NCI-H1092 (cell line): ENCODE measurements at places on chromosomes 16 and 17.

GRCh38 chr16:59527206-59527997, 793.3 kb upstream of the GOT2 start:
- no peak for DNase-seq

DNA sequence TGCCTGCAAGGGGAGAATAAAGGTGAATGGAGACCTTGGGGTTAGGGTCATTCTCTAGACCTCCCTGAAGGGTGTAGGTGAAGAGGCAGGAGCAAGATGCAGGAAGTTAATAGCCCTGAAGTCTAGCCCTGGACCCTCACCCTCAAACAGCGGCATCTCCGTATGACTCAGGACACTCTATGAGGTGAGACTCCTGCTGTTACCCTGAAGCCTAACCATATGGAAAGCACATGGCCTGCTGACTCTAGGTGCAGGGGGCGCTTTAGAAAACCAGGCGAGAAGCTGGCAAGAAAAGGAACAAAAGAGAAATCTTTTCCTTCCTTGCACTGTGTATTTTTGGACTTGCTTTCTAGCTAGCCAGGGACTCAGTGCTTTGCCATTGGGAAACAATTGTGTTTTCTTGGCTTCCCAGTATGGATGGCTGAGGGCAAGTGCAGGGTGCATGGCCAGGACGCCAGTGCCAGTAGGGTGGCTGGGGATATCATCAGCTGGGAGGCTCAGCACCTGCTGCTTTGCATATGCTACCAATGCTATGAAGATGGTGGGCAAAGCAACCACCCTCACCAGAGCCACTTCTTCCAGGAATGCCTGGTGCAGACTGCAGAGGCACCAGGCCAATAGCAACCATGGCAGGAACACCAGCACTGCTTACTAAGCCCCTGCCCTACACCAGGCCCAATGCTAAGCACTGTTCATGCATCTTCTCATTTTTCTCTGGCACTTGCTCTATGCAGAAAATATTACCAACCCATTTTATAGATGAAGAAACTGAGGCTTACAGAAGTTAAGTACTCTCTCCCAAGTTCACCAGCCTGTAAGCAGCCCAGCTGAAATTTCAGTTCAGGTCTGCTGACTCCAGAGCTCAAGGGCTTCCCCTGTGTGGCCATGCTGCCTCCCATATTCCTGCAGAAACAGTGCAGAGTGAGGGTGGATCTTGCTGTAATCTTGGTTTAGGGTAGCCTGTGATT, 425.1 kb downstream of the SLC39A11 start:
- no peak for DNase-seq

DNA sequence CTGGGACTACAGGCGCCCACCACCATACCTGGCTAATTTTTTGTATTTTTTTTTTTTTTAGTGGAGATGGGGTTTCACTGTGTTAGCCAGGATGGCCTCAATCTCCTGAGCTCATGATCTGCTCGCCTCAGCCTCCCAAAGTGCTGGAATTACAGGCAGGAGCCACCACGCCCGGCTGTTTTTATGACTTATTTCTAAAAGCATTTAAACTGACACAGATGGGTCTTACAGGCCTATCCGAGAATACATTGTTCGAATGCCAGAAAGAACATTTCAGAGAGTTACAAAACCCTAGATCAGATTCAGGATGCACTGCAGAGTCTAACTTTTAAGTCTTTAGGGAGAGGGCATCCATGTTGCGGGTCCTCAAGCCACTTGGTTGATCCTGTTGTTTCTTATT, 234.7 kb upstream of the MAF start:
- DNase-seq = no peak

DNA sequence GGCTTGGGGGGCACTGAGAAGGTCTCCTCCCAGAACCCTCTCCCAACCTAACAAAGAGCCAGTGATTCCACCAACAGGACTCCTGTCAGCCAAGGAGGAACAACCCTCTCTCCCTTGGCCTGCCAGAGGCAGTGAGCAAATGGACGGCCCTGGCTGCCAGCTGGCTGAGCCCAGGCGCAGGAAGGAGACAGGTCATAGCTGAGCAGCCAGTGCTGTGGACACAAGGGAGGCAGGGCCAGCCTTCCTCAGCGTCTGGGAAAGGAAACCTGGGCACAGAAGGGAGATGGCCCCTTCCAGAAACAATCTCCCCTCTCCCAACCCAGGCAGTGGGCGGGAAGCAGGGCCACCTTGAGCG, 2.1 kb downstream of the MPO start:
- DNase-seq = no peak

DNA sequence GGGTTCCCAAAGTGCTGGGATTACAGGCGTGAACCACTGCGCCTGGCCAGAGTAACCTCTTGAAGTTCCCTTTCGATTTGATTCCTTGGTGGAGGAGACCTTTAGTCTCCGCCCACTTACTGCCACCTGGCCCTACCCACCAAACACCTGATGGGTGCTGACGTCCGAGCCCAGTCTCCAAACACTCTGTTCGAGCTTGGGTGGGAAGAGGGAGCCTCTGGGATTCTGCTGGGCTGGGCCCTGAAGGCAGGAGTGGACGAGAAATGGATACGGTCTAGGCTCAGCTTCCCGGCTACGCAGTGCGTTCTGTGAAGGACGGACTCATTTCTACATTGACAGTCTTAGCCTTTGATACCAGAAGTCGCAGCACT, 870 bp upstream of the ITGA3 start:
- DNase-seq = no peak

DNA sequence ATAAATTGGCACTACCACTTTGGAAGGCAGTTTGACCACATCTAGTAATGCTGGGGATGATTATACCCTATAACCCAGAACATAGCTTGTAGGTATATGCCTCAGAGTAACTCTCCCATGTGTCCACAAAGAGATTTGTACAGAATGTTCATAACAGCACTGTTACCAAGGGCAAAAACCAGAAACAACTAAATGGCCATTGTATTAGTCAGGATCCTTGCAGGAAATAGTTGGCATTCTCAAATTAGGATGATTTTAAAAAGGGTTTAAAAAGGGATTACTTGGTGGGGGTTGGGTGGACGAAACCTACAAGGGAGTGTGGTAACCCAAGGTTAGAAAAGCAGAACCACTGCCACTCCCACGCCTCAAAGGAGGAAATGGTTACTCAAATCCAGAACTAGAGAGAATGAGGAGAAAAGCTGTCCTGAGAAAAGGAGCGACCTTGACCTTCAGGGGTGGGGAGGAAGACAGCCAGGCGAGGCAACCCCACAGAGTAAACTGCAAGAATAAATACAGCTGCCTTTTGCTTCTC, 2.1 kb downstream of the CPPED1 start:
- no peak for DNase-seq

- no peak for DNase-seq
Measured at GRCh38 chr16:80792031-80792430, 12.4 kb downstream of the CDYL2 start.

DNA sequence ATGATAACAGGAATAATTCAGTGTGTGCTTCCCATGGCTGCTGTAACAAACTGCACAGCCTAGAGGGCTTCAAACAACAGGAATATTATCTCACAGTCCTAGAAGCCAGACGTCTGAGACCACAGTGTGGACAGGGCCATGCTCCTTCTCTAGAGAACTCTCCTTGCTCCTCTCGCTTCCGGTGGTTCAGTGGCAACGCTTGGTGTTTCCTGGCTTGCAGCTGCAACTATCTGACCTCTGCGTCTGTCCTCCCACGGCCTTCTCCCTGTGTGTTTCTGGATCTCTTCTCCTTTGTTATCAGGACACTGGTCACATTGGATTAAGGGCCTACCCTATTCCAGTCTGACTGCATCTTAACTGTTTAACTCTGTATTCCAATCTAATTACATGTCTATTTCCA, 414.3 kb downstream of the MAF start:
- DNase-seq = no peak

DNA sequence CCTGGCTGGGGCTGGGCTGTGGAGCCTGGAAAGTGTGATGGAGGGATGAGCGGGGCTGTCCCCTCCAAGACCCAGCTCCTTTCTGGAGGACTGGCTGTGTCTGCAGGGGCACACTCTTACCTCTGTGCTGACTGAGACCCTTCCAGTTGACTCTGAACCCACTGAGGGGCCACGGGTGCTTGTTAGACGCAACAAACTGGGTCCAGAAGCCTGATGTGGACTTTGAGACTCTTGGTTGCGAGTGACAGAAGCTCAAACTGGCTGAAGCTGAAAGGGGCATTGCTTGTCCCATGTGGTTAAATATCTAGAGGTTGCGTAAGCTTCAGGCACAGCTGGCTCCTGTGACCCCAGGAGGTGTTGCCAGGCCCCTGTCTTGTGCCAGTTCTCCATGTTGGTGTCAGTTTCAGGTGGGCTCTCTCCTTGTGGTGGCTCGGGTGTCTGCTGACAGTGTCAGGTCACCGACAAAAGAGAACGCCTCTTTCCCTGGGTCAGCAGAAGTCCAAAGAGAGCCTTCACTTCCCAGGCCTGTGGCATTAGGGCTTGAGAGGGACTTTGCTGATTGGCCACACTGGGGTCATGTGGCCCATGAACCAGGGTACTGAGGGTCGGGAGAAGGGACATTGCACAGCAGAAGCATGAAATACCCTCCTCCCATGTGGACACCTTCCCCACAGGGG, 16.7 kb downstream of the ADCY7 start:
- no peak for DNase-seq

GRCh38 chr17:4641297-4642195, at the start of gene ALOX15:
ALOX15 (minus strand) TSS chr17:4641678; CDS start chr17:4641651, 27 bp downstream.
- no peak for DNase-seq

DNA sequence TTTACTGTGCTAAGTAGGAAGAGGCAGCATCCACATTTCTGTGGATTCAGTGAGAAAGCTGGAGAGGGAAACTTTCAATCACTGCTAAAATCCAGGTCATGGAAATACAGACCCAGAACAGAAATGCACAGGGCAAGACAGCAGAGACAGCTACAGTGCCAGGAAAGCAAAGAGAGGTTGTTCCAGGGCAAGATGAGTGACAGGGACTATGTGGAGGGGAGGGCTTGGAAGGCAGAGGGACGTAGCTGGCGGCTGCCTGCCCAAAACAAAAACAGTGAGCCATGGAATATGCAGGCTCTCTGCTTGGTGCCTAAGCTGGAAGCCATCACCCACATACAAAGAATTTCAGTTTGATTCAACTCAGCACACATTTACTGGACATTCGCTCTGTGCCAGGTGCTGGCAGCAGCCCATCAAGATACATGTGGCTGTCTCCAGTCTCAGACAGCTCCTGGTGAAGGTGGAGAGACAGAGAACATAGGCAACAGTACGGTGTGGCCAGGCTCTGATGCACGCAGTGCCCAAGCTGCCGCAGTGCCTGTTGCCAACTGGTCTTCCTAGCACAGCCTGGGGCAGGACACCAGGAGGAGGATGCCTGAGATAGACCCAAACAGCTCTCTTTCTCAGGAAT, 88.7 kb downstream of the AIPL1 start:
- DNase-seq = no peak

GRCh38 chr17:62797959-62798358, 10.2 kb downstream of the MARCHF10 start:
- DNase-seq = no peak

DNA sequence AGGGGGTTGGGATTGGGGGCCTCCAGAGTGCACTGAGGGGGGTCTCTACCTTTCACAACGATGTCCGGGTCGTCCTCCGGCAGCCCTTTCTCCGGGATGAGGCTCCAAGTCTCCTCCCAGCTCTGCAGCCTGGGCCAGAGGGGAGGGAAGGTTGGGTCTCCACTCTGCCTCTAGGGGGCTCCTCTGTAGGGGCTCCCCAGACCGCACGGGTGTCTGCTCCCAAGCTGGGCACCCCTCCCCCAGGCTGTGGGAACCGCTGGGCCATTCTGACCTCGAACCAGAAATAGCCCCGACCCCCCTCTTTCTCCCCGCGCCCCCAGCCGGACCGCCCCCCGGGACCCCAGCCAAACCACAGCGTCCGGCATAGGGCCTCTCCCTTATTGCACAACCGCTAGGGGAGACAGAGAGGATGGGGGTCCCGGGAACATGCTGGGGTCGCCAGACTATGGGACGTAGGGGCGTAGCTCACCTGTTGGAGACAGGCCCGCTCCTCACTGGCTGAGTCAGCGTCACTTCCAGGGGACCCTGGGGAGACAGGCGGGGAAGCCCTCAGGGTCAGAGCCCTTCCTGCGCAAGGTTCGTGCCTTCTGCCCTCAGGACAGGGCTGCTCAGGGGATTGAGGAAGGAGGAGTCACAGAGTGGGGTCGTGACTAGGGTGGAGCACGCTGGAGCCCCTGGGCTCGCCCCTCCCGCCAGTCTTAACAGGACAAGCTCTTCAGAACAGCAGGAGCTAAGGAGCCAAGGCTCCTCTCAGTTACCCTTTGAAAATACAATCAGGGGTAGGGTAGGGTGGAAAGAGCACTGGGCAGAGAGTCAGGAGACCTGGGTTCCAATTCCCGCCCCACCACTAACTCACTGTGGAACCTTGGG, 2.7 kb downstream of the PLEKHH3 start:
- DNase-seq = no peak

DNA sequence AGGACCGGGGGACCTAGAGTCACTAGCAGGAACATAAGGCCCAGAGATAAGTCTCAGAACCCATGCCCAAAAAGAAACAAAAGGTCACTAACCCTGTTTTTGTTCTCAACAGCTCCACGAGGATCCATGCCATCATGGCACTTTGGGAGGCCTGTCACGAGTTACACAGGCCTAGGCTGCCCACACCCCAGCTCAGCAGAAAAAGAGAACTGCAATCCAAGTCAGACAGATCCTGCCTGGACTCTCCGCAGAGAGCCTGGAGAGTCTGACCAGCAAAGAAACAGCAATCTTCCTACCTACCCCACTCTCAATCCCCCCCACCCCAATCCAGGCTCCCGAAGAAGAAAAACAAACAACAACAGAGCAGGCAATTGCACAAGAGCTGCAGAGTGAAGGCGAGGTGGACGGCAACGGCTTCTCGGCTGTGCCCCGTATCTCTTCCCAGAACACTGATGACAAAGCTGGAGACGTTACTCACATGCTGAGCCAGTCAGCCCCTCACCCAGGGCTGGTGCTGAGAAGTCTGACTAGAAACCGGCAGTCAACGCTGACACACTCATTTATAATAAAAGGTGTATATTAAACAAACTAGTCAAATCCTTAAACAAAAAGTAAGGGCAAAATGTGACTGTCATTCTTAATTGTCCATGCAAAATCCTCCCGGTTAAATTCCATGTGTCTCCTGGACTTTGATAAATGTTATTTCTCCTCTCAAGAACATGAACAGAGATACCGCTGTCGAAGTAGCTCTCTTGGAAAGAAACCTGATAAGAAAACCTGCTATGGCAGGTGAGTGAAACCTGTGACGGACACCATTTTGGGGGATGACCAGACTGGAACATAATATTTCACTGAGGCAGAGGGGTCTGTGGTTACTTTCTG, 89.3 kb downstream of the SMG6 start:
- no peak for DNase-seq

DNA sequence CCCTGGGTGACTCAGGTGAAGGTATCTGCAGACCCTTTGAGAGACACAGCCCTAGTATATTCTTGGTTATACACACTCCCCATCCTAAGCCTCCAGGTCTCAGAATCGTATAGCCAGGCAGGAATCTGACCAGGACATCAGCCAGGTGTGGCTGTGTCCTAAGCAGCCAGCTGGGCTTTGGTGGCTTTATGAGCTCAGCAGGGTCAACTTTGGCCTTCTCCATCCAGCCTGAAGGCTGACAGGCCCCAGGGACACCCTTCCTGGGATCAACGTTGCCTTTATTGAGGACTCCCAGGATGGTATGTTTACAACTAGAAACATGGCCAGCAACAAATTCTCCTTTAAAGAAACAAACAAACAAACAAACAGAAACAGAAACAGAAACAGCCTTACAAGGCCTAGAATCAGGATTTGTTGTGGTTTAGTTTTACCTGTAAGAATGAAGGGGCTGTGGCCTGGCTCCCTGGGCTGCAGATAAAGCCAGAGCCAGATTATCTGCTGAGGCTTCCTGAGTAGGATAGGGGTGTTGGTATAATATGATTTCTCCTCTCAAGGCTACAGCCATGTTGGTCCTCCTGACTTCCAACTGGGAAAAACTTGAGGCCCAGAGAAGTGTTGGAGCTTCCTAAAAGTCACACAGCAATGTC, 8.5 kb downstream of the KIF19 start:
- no peak for DNase-seq
